ENCODE measurements at places on chromosomes 6 and 20. TPM values are rescaled to one million over a fixed set of nuclear protein-coding genes. Genes with fewer than 3 reads are reported as not detected.
A peak's percentile ranks its signal among the peaks of the same experiment; 100 is the strongest.

Gene CASS4
- total RNA-seq, result 2.3 TPM

- DNase-seq, result peak; percentile 40
- H3K27ac ChIP-seq, result no peak overlapping the region
- no peaks in the 10 kb centered on the region for H3K36me3 ChIP-seq
Observed at GRCh38 chr6:73739096-73739495, 43.1 kb downstream of the CD109 start.

DNA sequence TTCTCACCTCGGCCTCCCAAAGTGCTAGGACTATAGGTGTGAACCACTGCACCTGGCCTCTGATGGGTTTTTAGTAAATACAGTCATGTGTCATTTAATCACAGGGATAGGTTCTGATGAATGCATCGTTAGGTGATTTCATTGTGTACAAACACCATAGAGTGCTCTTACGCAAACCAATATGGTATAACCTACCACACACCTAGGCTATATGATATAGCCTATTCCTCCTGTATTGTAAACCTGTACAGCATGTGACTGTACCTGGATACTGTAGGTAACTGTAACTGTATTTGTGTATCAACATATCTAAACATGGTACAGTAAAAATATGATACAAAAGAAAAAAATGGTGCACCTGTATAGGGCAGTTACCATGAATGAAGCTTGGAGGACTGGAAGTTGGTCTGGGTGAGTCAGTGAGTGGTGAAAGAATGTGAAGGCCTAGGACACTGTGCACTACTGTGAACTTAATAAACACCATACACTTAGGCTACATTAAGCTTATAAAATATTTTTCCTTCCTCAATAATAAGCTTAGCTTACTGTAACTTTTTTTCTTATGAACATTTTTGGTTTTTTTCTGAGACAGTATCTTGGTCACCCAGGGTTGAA, 10.0 kb downstream of the BICRAL start:
- no peaks in the 10 kb centered on the region for H3K36me3 ChIP-seq
- no peaks in the 10 kb centered on the region for H3K4me1 ChIP-seq
- no peak overlapping the region for H3K4me3 ChIP-seq

- no peaks in the 10 kb centered on the region for H3K36me3 ChIP-seq
- DNase-seq, result peak; percentile 83
- H3K27ac ChIP-seq, result no peak overlapping the region
- peaks cover 5% of the 10 kb centered on the region for H3K4me1 ChIP-seq
- H3K27me3 ChIP-seq, result peaks cover 8% of the 10 kb centered on the region
Observed at GRCh38 chr6:27592481-27593199, 119.7 kb upstream of the ZNF184 start.

- H3K4me3 ChIP-seq, result no peak overlapping the region
- peaks cover 24% of the 10 kb centered on the region for H3K36me3 ChIP-seq
- no peak overlapping the region for H3K27ac ChIP-seq
- no peaks in the 10 kb centered on the region for H3K4me1 ChIP-seq
- no peak for DNase-seq
Observed at GRCh38 chr20:56518721-56519398, 5.7 kb upstream of the FAM209A start.

- H3K27me3 ChIP-seq, result no peaks in the 10 kb centered on the region
- H3K4me3 ChIP-seq, result no peak overlapping the region
- H3K27ac ChIP-seq, result no peak overlapping the region
- no peaks in the 10 kb centered on the region for H3K4me1 ChIP-seq
- H3K36me3 ChIP-seq, result no peaks in the 10 kb centered on the region
- no peak for DNase-seq
Observed at GRCh38 chr6:135236319-135236718, 55.2 kb downstream of the MYB start.

DNA sequence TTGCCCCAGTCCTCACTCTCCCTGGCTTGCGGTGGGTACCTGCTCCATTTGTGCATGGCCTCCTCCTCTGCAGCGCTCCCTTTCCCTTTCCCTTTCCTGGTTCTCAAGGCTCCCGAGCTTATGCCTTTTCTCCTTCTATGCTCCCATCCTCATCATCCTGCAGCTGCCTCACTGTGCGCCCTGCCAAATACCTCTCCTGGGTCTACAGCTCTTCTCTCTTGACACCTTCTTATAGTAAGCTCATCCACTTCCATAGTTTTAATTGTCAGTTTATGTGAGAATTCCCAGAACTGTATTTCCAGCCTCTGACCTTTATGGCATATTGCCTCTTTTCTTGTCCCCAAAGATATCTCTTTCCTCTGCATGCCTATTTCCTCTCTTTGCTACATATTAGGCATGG, 5.9 kb downstream of the ADGRF5 start:
- no peak overlapping the region for H3K27ac ChIP-seq
- no peak for DNase-seq
- H3K36me3 ChIP-seq, result no peaks in the 10 kb centered on the region
- no peak overlapping the region for H3K4me3 ChIP-seq

- peak; percentile 19 for DNase-seq
- H3K36me3 ChIP-seq, result no peaks in the 10 kb centered on the region
- H3K4me3 ChIP-seq, result no peak overlapping the region
- peaks cover 3% of the 10 kb centered on the region for H3K4me1 ChIP-seq
Observed at GRCh38 chr20:39986173-39986904, 702.7 kb downstream of the MAFB start.

DNA sequence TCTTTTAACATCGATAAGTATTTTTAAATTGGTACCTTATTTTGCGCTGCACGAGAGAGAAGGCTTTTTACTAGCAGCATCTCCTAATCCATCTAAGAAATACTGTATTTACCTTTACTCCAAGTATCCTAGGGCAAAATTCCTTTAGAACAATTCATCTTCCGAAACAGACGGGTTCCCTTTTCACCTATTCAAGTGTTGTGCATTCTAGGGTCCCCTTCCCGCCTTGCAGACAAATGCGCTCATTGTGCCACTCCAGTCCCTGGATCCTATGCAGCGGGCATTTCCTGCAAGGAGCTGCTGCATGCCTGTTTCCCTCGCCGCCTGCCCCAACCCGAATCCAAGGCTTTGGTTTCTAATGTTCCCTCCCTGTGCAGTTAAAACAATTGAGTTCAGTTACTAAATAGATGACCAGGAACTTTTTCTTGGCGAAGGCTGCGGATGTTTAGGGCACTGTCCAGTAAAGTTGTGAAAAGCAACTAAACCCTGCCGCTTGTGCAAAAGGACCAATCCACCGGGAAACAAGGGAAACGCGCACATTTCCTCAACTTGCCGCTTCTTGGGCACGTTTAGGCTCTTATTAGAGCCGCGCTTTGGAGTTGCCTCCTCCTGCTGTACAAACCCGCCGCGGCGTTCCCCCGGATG, 556 bp upstream of the SCAF8 start:
- peaks cover 17% of the 10 kb centered on the region for H3K4me1 ChIP-seq
- H3K4me3 ChIP-seq, result peak overlapping the region; percentile 90
- no peaks in the 10 kb centered on the region for H3K36me3 ChIP-seq
- H3K27ac ChIP-seq, result peak overlapping the region; percentile 97
- DNase-seq, result peak; percentile 56
- no peaks in the 10 kb centered on the region for H3K27me3 ChIP-seq

DNA sequence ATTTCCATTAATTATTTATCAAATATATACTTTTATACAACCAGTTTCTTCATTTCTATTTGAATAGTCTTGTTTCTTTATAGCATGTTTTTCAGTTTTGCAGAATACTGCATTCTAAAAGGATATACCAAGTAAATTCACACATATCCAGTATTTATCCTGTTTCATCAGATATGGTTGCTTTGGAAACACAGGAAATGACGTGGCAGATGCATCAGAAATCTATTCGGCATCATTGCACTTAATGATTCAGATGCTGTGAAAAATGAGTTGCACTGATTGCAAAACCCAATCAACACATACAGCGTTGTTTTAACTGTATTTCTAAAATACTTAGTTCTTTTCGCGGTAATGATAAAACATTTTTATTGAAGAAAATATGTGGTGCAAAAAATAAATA, 594.9 kb downstream of the CDH26 start:
- H3K4me1 ChIP-seq, result no peaks in the 10 kb centered on the region
- H3K27me3 ChIP-seq, result no peaks in the 10 kb centered on the region
- no peak overlapping the region for H3K27ac ChIP-seq
- no peak for DNase-seq

DNA sequence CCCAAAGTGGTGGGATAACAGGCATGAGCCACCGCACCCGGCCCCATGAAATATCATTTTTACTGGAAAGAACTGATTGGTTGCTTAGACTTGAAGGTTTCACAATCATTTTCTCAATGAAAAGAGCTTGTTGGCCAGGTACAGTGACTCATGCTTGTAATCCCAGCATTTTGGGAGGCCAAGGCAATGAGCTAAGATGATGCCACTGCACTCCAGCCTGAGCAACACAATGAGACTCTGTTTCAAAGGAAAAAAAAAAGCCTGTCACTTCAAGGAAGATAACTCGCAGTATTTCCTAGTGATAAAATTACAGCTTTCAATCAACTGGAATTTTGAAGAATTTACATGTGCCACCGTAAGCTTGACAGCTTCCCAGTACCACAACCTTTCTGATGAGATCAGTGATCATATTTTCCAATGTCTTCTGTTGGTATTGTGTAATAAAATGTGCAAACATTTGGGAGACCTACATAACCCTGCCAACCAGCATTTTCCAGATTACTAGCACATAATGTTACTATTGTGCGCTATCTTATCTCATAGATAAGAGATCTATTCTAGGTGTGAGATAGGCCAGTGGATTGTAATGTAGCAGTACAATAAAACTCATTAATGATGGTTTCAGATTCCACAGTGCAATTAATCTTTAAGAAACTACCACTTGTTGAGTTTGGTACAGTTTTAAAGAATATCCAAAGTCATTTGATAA, 7.2 kb downstream of the PNLDC1 start:
- H3K4me3 ChIP-seq, result no peak overlapping the region
- H3K4me1 ChIP-seq, result no peaks in the 10 kb centered on the region
- peak; percentile 39 for DNase-seq
- H3K27me3 ChIP-seq, result no peaks in the 10 kb centered on the region

DNA sequence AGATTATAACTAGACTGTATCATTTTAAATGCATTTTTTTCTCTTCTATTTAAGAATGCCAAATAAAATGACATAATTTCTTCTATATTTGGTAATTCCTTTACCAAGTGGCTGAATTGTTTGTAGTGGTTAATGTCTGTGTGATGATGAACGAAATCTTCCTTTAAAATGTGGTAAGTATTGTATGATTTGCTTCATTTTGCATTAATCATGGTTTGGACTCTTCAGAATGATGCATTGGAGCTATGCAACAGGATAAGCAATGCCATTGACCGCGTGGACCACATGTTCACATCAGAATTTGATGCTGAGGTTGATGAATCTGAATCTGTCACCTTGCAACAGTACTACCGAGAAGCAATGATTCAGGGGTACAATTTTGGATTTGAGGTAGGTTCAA, 99.6 kb downstream of the MAP3K4 start:
- no peak overlapping the region for H3K4me3 ChIP-seq
- no peak overlapping the region for H3K27ac ChIP-seq
- peaks cover 16% of the 10 kb centered on the region for H3K36me3 ChIP-seq
- peaks cover 8% of the 10 kb centered on the region for H3K4me1 ChIP-seq
- H3K27me3 ChIP-seq, result no peaks in the 10 kb centered on the region

Measured in astrocyte (in vitro differentiated cells and primary cell).